Skeletal muscle cell (primary cell): ENCODE measurements at places on chromosomes 7 and 10.

DNA sequence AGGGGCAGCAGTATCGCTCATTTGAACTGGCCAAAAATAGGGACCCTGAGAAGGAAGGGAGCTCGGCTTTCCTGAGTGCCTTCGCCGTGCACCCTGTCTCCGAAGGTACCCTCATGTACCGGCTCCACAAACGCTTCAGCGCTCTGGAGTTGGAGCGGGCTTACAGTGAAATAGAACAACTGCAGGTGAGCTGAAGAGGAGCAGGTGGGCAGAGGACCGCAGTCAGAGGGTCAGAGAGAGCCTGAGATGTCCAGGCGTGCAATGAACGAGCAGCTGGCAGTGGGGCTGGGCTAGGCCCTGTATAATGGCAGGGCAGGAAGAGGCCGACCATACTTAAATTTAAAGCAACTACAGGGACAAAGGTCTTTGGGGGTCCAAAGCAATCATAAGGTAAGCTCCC is 4.1 kb downstream of the CHPF2 start:
- no peak for DNase-seq

DNA sequence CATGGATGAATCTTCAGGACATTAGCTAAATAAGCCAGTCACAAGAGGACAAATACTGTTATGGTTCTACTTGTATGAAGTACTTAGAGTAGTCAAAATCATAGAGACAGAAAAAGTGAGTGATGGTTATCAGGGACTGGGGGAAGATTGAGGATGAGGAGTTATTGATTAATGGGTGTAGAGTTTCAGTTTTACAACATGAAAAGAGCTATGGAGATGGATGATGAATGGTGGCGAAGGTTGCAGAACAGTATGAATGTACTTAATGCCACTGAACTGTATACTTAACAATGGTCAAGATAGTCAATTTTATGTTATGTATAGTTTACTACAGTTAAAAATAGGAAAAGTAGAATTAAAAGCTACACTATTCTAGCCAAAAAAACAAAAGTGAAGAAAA is 7.8 kb downstream of the STK31 start:
- DNase-seq: no peak

DNA sequence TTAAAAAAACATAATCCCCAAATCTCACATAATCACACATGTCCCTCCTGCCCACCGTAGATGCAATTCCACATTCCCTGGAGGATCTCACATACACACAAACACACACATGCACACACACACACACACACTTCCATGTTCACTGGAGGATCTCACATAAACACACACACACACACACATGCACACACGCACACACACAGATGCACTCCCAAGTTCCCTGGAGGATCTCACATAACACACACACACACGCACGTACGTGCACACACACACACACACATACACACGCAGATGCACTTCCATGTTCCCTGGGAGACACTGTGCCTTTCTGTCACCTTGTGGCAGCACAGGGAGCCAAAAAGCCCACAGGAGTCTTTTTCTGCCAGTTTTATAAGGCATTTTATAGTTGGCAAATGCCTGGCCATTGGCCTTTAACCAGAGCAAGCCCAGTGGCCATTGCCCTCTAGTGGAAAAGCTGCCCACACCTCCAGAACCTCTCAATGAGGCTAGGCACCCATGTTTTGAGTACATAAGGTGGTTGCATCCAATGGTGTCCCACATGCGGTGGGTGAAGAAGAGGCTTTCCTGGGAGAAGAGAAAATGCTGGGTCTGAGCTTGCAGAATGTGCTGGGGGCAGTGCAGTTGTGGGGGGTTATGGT is 115.4 kb upstream of the ACBD5 start:
- DNase-seq: no peak

DNA sequence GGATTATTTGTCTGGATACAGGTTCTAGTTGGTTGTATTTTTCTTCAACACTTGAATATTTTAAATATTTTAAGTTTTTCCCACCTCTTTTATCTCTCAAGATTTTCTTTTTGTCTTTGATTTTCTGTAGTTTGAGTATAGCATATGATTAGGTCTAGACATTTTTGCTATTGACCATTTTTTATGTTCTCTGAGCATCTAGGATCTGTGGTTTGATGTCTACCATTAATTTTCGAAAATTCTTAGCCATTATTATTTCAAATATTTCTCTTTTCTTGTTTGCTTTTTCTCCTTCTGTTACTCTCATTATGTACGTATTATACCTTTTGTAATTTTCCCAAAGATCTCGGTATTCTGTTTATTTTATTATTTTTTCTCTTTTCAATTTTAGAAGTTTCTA is 219.1 kb downstream of the ITGB1 start:
- no peak for DNase-seq

DNA sequence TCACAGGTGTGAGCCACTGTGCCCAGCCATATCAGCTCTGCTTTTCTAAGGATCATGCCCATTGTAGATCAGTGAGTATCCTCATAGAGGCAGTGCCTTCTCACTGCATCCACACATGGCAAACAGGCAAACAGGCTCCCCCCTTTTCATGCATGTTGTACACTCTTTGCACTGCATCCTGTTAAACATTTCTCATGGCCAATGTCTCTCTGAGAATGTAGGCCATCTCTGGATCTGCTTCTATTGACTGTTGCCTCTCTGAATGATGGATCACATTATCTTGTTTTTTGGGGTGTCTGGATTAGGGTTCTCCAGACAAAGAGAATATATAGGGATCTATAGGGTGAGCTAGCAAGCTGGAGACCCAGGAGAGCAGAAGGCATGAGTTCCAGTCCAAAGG is 13.1 kb upstream of the PPIA start:
- DNase-seq: no peak
